H1 (cell line): ENCODE measurements at places on chromosomes 2 and 18. TPM values are rescaled to one million over a fixed set of nuclear protein-coding genes. Genes with fewer than 3 reads are reported as not detected.

MARCHF7 gene
- 13.0 and 18.3 TPM in 2 replicates for polyA plus RNA-seq

DES gene
- polyA plus RNA-seq, result 3.8 and 4.3 TPM in 2 replicates

PDCD1 gene
- 1.1 and 1.5 TPM in 2 replicates for polyA plus RNA-seq

SERPINB3 gene
- polyA plus RNA-seq, result 0.06 and 0.18 TPM in 2 replicates

MAB21L4 gene
- polyA plus RNA-seq, result 0.08 and 0.11 TPM in 2 replicates

TMEM169 gene
- 0.41 and 0.75 TPM in 2 replicates for polyA plus RNA-seq

ANKRD62 gene
- not detected in 2 replicates for polyA plus RNA-seq

TMEM185B gene
- 14.0 and 18.0 TPM in 2 replicates for polyA plus RNA-seq

NEUROD1 gene
- 0.08 TPM in 2 replicates for polyA plus RNA-seq

KIF3C gene
- 13.4 and 19.8 TPM in 2 replicates for polyA plus RNA-seq

PER2 gene
- polyA plus RNA-seq, result 0.91 and 0.99 TPM in 2 replicates

ZEB2 gene
- polyA plus RNA-seq, result 0.22 and 0.38 TPM in 2 replicates

HRH4 gene
- polyA plus RNA-seq, result 0.02 and 0.03 TPM in 2 replicates

GPBAR1 gene
- 0.49 and 0.59 TPM in 2 replicates for polyA plus RNA-seq

POTEJ gene
- 0.08 TPM in 1 of 2 replicates, not detected in the other for polyA plus RNA-seq

B3GNT7 gene
- 26.4 and 27.7 TPM in 2 replicates for polyA plus RNA-seq

FABP1 gene
- 0.09 TPM in 1 of 2 replicates, not detected in the other for polyA plus RNA-seq

DNAJC5G gene
- 0.75 and 0.83 TPM in 2 replicates for polyA plus RNA-seq

KCNG3 gene
- polyA plus RNA-seq, result 7.8 and 8.1 TPM in 2 replicates

REG1A gene
- polyA plus RNA-seq, result not detected in 2 replicates

USP34 gene
- polyA plus RNA-seq, result 30.0 and 56.7 TPM in 2 replicates

VAMP5 gene
- polyA plus RNA-seq, result 13.4 and 14.2 TPM in 2 replicates

KLHL30 gene
- polyA plus RNA-seq, result 0.03 TPM in 1 of 2 replicates, not detected in the other

NCL gene
- 61.2 and 61.5 TPM in 2 replicates for polyA plus RNA-seq

RIT2 gene
- 0.46 and 0.67 TPM in 2 replicates for polyA plus RNA-seq

RASGRP3 gene
- 0.06 TPM in 2 replicates for polyA plus RNA-seq

ARHGAP25 gene
- polyA plus RNA-seq, result 1.00 and 2.4 TPM in 2 replicates

MEP1B gene
- not detected in 2 replicates for polyA plus RNA-seq

SCYGR4 gene
- polyA plus RNA-seq, result not detected in 2 replicates

ATG9A gene
- 66.8 and 82.2 TPM in 2 replicates for polyA plus RNA-seq

TRAK2 gene
- 3.0 and 4.5 TPM in 2 replicates for polyA plus RNA-seq

C1D gene
- 6.0 and 17.5 TPM in 2 replicates for polyA plus RNA-seq

HJURP gene
- 39.3 and 49.3 TPM in 2 replicates for polyA plus RNA-seq

FAM228A gene
- polyA plus RNA-seq, result not detected in 2 replicates

ITGAV gene
- 6.5 and 11.7 TPM in 2 replicates for polyA plus RNA-seq

AKAIN1 gene
- polyA plus RNA-seq, result not detected in 2 replicates

KIF1A gene
- polyA plus RNA-seq, result 61.3 and 83.2 TPM in 2 replicates

MARCHF4 gene
- 1.8 and 1.9 TPM in 2 replicates for polyA plus RNA-seq

ZNF804A gene
- polyA plus RNA-seq, result 0.02 TPM in 2 replicates

PLEKHA3 gene
- 1.2 and 1.9 TPM in 2 replicates for polyA plus RNA-seq
